Ovary (tissue), 10 donors: ENCODE measurements at places on chromosomes 5 and 9. TPM values are rescaled to one million over a fixed set of nuclear protein-coding genes. Genes with fewer than 3 reads are reported as not detected.

Gene LRSAM1
- 21.0 TPM for total RNA-seq

- no peak for DNase-seq
Observed at GRCh38 chr5:146580237-146580636, 64.2 kb upstream of the GPR151 start.

DNA sequence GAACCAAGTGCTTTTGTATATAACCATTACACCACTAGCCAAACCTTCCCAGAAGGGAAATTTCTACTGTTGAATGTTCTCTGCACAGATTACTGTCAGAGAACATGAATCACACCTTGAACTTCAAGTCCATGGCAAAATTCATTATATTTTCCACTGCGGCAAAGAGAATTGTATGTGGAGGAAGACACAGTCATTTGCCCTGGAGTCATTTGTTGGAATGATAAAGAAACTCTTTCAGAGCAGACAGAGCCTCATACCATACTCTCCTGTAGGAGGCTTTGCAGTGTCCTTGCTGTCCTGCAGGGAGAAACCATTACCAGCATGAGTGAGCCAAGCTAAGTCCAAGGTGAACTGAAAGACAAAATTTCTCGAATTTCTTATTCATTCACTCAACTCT lies 369.0 kb downstream of the ARHGEF28 start:
- no peak for DNase-seq

- DNase-seq, result no peak
Observed at GRCh38 chr5:126971455-126972031, 58.8 kb downstream of the MARCHF3 start.

DNA sequence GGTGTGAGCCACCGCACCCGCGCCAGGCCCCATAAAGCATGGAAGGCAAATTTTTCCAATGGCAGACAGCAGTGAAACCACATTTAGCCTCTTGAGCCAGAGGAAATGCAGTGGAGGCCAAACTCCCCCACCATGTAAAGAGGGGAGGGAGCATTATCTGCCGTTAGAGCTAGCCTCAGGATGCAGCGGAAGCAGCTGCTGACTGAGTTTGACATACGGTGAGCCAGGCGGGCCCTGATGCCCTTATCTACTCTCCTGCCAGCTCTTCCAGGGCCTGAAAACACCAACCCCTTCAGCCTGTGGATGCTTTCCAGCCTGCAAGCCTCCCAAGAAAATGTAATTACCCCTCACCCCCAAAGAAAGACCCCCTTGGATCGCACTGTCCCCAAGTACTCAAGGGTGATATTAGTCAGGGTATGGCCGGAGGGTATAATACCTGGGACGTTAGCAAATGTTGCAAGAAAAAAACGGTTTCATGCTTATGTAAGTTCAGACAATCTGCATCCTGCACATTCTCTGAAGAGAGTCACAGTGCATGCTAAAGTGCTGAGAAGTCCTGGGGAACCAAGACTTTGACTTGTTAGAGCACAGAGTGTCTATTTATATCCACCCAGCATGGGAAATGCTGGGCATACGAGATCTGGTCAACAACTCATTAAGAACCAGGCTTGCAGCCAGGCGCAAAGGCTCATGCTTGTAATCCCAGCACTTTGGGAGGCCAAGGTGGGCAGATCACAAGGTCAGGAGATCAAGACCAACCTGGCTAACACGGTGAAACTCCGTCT lies 11.3 kb upstream of the GGTA1 start:
- no peak for DNase-seq

- no peak for DNase-seq
Observed at GRCh38 chr5:10590226-10590999, 26.5 kb downstream of the ANKRD33B start.

Gene TTC23L
- total RNA-seq, result 0.15 TPM

DNA sequence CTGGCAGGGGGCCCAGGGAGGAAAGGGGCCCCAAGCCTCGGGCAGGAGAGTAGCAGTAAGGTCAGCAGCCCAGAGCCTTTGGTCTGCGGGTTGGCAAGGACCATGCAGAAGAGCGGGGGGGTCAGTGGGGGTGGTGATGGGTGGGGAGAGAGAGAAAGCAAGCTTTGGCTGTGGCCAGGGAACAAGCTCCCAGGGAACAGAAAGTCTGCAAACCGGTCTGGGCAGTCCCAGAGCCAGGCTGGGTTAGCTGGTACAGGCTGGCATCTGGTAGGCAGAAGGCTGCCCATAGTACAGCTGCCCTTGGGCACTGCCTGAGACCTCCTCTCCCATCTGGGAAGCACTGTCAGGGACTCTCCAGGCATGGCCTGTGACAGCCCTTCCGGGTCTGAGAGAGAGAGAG lies 10.5 kb upstream of the EPB41L4B start:
- peak; percentile 78 for DNase-seq

DNA sequence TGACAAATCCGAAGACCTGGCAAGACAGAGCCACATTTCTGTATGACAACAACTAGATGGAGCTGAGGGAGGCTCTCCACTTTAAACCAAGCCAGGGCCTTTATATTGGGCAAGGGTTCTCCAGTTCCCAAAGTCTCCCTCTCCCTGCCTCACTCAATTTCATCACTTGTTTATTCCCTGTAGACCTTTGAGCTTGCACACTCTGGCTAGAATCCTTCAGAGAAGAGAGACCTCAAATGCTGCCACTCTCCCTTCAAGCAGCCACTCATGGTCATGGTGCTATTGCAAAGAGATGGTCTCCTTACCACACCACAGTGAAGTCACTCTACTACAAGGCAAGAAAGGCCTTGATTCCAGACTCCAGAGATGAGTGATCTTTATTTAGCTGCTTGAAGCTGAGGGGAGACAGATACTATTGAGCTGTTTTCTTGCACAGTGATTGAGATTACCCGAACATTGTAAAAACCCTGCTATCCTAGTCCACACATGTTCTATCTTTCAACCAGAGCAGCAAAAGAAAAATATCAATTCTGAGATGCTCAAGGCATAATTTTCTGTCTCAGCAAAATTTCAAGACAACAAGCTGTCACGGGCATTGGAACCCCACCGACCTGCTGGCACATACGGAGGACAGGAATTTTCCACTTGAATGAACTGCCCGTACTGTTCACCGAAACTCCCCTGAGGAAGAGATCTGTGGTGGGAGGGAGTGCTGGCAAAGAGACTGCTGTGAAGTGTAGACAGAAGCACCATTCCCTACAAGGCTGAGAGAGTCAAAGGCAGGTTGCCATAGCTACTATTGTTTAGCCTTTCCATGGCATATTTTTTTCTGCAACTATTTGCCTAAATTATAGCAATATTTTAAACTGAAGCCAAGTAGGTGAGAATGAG lies 81.1 kb downstream of the CDO1 start:
- no peak for DNase-seq

Gene PKD2L2
- not detected for total RNA-seq

Gene ADAMTSL1
- total RNA-seq, result 6.1 TPM

Gene AQP7
- 2.5 TPM for total RNA-seq

Gene HSPA4
- 82.3 TPM for total RNA-seq

DNA sequence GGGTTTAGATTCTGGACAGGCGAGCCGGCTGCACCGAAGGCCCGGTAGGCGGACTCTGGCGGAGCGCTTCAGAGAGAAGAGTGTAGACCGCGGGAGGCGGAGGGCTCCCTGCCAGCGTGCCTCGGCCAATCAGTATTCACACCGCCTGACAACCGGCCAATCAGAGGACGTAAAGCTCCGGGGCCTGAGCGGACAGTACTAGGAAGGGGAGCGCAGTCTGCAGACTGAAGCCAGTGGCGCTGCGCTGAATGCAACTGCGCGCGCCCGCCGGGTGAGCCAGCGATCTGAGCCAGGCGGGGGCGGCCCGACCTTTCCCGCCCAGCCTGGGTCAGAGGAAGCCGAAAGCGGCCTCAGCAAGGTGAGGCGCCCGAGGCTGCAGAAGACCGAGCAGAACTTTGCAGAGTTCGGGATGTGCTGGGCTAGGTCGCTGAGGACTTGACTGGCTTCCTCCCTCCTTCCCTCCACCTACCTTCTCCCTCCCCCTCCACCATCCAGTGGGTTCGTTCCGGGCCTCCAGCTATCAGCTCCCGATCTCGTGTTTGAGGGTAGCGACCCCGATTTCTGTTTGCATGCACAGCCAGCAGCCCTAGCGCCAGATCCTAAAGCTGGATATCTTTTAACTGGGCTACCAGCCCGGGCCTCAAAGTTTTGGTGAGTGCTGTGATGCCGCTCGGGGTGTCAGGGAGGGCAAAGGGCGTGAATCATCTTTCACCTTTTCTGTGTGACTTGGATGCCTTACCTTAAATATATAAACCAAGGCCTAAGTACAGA lies at the start of gene DMRT2:
Gene DMRT2 (plus strand): TSS at position 233 of the 771 bp plus-strand sequence. CDS start 1,257 bp downstream, outside the sequence.
- DNase-seq, result peak; percentile 53

Gene CCNO
- total RNA-seq, result 1.3 TPM

DNA sequence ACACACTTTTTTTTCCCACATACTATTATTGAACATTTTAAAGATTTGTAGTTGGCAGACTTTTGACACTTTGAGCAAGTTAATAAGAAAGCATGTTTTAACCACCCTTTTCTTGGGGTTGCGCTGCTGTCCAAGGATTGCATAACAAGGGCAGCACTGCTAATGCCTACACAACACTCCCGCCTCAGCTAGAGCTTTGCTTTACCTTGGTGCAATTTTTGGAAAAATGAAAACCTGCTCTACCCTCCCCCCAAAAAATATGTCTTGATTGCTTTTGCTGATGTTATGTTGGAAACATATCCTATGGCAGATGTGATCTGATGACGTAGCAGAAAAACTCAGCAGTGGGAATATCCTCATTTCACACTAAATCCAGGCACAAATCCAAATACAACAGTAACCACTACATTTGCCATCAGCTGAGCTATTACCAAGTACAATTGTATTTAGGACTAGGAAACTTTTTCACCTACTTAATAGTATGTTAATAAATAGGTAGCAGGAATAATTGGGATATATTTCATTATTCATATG lies 51.5 kb downstream of the UBE2R2 start:
- no peak for DNase-seq

DNA sequence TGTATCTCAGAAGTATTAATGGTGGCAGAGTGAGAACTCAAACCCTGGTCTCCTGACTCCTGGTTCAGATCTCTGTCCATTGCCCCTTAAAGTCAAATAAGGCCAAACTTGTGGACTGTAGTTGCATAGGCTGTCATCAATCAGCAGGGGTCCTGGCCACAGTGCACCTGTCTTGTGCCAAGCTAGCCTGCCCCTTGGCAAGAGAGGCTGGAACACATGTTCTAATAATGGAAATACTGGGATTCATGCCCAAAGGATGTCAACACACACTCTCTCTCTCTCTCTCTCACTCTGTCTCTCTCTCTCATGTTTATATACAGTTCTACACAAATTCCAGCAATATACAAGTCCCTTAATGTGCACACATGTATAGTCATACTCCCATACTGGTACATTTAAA lies 44.3 kb downstream of the GLRA1 start:
- no peak for DNase-seq

GRCh38 chr5:179872055-179872827 lies 13.6 kb upstream of the MRNIP start:
- peak; percentile 33 for DNase-seq

Gene OR1L4
- total RNA-seq, result not detected

GRCh38 chr9:4382722-4383317 lies 83.0 kb upstream of the GLIS3 start:
- no peak for DNase-seq

Gene PCDHGA10
- 6.3 TPM for total RNA-seq

Gene EPB41L4A
- total RNA-seq, result 3.8 TPM

Gene CCDC152
- total RNA-seq, result 3.7 TPM

Gene PLEKHG4B
- 1.1 TPM for total RNA-seq

- DNase-seq, result no peak
Observed at GRCh38 chr5:130890610-130891009, 274.4 kb downstream of the HINT1 start.

- DNase-seq, result peak; percentile 88
Observed at GRCh38 chr9:97557606-97558095, 56.2 kb downstream of the TMOD1 start.

DNA sequence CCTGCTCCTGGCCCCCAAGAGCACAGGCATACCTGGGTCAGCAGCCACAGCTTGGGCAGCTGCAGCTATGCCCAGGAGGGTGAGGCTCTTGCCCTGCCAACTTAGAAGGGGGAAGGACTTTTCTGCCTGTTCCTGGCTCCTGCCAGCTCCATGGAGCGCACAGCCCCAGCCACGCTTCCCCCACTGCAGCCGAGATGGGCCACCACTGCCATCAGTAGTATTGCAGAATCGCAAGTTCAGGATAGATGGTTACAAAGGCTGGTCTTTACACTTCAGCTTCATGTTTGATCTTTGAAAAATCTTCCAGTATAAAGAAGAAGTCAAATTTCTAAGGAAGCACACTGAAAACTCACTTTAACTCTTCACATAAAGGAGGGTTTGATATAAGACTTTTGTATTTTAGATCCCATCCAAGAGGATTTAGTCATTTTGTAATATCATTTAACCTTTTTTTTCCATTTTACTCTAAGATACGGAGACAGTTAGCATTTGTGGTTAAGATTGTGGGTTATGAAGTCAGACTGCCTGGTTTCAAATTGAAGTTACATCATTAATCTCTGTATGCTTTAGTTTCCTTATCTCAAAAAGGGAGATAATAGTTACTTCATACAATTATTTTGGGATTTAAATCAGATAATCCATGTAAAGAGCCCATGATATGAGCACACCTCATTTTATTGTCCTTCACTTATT lies 81.8 kb downstream of the NLN start:
- no peak for DNase-seq

Gene GGTA1
- total RNA-seq, result 3.2 TPM

DNA sequence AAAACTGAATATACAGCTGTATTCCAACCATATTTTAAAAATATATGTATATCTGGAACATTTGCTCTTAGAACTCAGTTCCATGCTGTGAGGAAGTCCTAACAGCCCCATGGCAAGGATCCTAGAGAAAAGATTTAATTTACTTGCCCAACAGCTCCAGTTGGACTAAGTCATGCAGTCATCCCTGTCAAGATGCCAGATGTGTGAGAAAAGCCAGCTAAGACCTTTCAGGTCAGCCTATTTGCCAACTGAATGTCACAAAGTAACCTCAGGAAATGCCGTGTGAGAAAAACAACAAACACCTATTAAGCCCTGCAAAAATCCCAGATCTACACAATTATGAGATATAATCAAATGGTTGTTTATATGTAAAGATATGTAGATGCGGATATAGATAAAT lies 416.3 kb downstream of the NR2F1-AS1 start:
- DNase-seq, result no peak
